Stimulated activated CD8-positive, alpha-beta memory T cell treated with anti-CD3 and anti-CD28 coated beads, Interleukin-7, amount 100 ng/mL, for 1 hour (primary cell): ENCODE measurements at places on chromosomes 4 and X.

GRCh38 chrX:9464435-9465371 lies at the start of gene TBL1X:
TBL1X (plus strand) TSS chrX:9465058; CDS start chrX:9653587, 188,529 bp downstream.
- no peak for DNase-seq

GRCh38 chrX:15349046-15349445 lies 13.7 kb upstream of the PIGA start:
- no peak for DNase-seq

GRCh38 chr4:167475951-167476350 lies 241.7 kb upstream of the SPOCK3 start:
- no peak for DNase-seq

- DNase-seq = no peak
Measured at GRCh38 chrX:11781133-11781532, 23.1 kb downstream of the MSL3 start.

DNA sequence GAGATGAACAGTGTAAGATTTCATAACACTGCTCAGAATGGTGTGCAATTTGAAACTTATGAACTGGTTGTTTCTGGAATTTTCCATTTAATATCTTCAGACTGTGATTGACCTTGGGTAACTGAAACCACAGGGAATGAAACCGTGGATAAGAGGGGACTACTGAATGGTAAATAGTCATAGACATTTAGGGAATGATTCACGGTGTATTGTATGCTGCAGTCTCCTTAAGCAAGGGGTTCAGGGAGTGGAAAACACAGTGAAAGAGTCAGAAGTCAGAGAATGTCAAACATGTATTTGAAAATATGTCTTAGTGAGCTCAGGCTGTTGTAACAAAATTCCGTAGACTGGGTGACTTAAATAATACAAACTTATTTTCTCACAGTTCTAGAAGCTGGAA lies 398.2 kb upstream of the DIPK2B start:
- DNase-seq = no peak

GRCh38 chr4:53541577-53542206 lies 49.6 kb downstream of the LNX1 start:
- no peak for DNase-seq

DNA sequence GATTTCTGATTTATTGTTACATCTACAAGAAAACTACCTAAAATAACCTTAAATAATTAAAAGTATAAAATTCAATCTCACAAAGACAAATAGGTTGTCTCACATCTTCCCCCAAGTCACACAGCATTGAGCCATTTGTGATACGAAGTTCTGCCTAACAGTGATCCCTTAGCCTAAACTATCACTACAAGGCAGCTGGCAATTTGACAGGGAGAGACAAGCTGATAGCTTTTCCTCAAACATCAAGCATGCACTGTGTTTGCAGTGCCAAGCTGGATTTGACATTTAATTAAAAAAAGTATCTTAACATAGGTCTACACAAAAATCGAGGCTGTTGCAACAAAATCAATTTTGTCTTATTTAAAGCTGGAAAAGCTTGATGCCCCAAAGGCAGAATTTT lies 464.7 kb upstream of the TRAM1L1 start:
- no peak for DNase-seq

- DNase-seq = peak; percentile 9
Measured at GRCh38 chr4:150828159-150828558, 186.9 kb downstream of the LRBA start.

- no peak for DNase-seq
Measured at GRCh38 chr4:32597354-32597753, 1877.2 kb downstream of the PCDH7 start.

DNA sequence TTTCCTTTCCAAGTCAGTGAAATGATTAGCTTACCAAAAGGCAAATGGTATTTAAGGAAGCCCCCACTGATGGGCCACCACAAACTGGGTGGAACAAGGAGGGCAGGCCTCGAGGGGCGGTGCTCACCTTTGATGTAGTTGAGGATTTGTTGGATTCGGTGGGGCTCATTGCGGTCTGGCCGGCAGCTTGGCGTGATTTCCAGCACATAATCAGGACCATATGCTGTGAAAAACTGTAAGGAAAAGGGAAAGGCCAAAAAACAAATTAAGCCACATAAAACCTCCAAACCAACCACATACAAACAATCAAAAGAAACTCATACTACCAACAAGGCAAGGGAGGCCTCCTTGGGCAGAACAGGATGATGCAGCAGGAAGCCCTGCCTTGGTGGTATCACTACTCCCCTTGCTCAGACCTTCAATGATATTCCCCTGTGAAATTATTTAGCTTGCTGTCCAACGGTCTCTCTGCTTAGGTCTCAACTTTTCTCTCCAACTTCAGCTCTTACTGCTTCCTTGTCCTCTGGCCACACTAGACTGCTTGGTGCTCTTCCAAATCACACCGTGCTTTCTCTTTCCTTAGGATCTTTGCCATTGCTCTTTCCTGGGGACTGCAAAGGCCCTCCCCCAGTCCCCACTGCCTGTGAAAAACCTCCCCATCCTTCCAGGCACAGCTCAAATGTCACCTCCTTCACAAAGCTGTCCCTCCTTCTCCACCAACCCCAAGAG lies 46.1 kb upstream of the CITED1 start:
- no peak for DNase-seq

DNA sequence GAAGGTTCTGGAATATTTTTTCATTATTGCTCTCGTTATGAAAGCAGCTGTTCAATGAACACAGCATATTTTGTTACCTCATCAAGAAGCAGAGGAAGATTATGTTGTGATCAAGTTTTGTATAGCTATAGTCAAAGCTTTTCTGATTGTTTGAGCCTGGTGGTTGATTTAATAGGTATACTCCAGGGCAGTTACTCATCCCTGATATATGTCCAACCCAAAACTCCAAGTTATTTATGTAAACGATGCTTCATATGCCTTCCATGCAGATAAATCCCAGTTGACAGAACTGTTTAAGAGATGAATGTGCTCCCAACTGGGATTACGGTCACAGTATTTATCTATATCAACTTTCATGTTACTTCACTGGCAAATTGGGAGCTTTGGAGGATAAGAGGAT lies 19.1 kb downstream of the NAA11 start:
- DNase-seq = no peak

DNA sequence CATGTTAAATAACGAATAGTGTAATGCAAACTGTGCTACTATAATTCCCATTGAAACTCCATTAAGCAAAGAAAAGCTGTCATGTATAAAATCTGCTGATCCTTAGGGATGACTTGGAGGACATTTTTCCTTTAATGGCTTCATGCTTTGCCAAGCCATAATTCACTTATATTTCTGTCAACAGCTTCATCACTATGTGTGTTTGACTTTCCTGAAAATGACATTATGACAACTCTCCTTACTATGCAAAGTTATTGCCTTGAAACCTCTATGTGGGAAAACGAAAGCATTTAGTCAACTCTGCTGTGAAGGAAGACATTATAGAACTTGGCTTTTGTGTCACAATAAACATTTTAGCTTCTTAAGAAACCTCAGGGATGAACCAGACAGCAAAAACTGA lies 210.5 kb downstream of the GRXCR1 start:
- DNase-seq = no peak

GRCh38 chr4:41044165-41044564 lies 170.2 kb downstream of the APBB2 start:
- no peak for DNase-seq

- DNase-seq = no peak
Measured at GRCh38 chr4:186642998-186643397, 80.7 kb downstream of the FAT1 start.

DNA sequence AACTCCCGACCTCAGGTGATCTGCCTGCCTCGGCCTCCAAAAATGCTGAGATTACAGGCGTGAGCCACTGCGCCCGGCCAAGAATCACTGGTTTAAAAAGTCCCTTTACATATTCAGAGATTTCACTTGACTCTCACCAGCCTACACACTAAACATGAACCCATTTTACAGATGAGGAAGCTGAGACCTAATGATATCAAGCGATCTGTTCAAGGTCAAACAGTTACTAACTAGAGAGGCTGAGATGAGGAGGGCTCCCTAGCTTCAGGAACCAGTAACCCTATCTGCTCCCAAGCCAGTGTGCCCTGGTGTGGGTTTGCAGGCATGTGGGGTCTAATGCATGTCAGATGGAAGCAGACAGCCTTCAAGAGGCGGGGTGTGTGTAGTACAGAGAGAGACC lies 59.6 kb upstream of the AFAP1 start:
- DNase-seq = no peak

DNA sequence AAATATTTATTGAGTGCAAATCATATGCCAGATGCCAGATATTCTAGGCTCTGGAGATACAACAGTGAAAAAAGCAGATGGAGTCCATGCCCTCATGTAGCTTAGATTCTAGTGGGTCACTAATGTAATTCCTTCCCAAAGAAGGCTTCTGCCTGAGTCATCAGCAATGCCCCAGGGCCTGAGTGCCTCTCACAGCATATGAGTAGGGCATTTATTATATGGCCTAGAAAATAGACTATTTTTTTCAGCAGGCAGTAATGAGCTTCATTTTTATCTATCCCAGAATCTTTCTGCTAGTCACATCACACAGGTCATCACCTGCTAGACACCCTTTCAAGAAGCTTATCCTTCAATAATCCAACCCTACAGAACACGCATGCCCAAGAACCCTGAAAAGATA lies 22.3 kb downstream of the TMEM31 start:
- DNase-seq = no peak

DNA sequence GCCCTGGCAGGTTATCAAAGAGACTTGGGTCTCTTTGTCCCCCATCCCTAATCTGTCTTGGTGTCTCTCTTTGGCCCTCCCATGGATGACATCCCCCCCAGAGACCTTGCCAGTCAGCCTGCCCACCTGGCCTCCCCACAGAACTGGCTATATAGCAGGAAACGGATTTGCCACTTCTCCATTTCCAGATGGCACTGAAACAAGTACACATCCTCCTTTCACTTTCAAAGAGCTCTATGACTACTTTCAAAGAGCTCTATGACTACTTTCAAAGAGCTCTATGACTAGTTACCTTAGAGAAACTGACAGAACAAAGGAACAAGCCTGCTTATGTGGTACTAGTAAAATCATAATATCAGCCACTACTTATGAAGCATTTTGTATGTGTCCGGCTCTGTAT lies 175.3 kb downstream of the MAML3 start:
- no peak for DNase-seq

GRCh38 chr4:156815717-156816359 lies 155.8 kb downstream of the PDGFC start:
- no peak for DNase-seq

GRCh38 chr4:1239950-1240307 lies 9.0 kb downstream of the CTBP1 start:
- no peak for DNase-seq
